ENCODE measurements at places on chromosomes 3 and 15.
A peak's percentile ranks its signal among the peaks of the same experiment; 100 is the strongest.

- peaks cover 46% of the 10 kb centered on the region for H3K4me1 ChIP-seq
- peak overlapping the region; percentile 90 for H3K27ac ChIP-seq
- peak overlapping the region; percentile 75 for H3K4me3 ChIP-seq
- no peaks in the 10 kb centered on the region for H3K27me3 ChIP-seq
Measured at GRCh38 chr3:194687638-194688199, 2.0 kb downstream of the FAM43A start.

DNA sequence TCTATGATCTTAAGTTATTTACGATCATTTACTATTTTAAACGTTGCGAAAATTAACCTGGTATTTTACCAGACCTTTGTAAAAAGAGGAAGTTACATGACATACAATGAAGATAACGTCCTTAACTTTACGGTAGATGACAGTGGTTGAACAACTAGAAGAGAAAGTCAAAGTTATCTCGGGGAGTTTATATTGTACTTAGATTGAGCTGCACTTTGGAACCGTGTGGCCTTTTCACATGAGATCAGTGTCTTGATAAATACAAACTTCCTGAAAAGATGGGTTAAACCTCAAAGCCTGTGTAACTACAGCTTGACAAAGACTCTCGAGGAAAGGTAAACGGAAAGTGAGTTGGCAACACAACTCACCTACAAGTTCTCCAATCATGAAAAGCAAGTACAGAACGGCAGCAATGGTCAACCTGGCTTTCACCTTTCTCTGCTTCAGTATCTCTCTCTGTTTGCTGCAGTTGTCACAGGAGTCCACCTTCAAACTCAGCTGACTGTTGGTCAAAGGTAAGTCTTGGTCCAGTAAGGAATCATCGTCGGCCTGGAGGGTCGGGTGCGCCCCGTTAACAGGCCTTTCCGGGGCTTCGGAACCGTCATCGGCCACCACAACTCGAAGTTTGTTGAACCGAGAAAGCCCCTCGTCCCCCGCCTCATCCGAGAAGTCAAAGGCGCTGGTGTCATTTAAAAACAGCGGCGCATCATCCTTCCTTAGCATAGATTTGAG, 793 bp downstream of the SLC30A4 start:
- no peaks in the 10 kb centered on the region for H3K36me3 ChIP-seq
- no peaks in the 10 kb centered on the region for H3K27me3 ChIP-seq
- peaks cover 24% of the 10 kb centered on the region for H3K4me1 ChIP-seq
- no peak for DNase-seq
- peak overlapping the region; percentile 93 for H3K27ac ChIP-seq
- H3K4me3 ChIP-seq, result peak overlapping the region; percentile 85

DNA sequence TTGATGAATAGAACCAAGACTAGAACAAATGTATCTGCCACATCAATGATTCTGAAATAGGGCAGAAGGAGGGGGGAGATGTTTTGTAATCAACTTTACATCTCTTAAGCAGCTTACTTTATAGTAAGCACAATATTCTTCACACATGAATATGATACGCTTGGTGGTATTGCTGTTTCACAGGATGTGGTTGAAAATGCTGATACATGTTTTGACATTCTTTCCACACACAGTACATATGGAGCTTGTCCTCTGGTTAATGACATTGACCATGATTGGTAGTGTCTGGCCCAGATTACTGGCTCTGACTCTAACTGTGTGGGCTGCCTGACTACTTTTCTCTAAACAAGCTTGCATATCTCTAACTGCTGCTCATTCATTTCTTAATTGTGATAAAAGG, 168.9 kb downstream of the KLHL25 start:
- H3K27ac ChIP-seq, result peak overlapping the region; percentile 18
- H3K4me3 ChIP-seq, result no peak overlapping the region
- no peak for DNase-seq
- H3K36me3 ChIP-seq, result no peaks in the 10 kb centered on the region
- no peaks in the 10 kb centered on the region for H3K27me3 ChIP-seq

DNA sequence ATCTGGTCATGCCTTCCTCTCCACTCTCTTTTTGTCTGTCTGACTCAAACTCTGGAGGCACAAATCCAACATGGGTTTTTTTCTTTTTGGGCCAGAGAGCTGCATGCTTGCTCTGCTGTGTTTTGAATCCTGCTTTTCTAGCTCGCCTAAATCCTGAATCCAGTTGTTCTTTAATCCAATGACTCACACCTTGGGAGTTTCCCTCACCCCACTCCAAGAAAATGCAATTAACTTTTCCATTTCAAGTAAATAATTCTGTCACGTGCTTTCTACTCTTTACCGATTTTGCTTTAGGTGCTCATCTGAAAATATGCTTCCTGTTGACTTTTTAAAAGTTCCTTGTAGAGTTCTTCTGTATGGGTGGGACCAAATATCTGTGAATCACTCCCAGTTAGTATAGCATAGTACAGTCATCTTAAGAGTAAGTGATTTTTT, 47.6 kb downstream of the SLMAP start:
- H3K4me3 ChIP-seq, result no peak overlapping the region
- peak overlapping the region; percentile 55 for H3K27ac ChIP-seq
- H3K4me1 ChIP-seq, result peaks cover 71% of the 10 kb centered on the region
- DNase-seq, result no peak
- H3K27me3 ChIP-seq, result no peaks in the 10 kb centered on the region

DNA sequence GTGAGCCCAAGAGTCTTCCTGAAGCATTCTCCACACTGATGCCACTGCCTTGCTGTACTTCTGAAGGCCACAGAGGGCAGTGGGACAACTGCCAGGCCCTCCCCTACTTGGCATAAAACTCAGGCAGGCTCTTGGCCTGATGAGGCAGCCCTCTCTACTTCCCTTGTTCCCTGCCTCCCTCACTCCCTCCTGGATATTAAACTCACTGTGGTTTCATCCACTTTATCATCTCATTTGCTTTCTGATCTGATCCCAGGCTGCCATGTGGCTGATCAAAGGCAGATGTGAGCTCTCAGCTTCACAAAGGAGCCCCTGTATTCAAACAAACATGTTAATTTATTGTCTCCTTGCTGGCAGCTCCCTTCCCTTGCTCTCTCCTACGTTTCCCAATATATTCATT, 533.5 kb downstream of the IGSF11 start:
- H3K36me3 ChIP-seq, result no peaks in the 10 kb centered on the region
- no peak overlapping the region for H3K4me3 ChIP-seq

DNA sequence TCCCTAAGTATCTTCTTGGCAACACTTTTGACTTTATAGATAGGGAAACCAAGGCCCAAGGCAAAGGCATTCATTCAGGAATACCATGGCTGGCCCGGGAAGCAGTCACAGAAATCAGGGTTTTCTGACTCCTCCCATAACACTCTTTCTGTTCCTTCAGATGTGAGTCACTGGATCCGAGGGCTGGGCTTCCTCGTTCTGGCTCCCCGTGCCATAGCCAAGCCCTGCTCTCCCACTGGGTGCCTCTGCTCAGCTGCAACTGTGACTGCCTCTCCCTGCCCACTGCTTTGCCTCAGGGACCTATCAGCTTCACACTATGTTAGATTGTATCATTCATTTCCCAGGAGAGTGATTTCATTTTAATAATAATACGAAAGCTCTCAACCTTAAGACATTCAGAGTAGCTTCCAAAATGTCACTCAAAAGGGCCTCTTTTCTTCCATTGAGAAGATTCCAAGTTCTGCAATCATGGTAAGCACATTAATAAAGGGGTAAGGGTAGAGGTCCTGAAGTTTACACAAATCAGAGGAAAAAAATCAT, 50.2 kb downstream of the GABRB3 start:
- H3K36me3 ChIP-seq, result no peaks in the 10 kb centered on the region
- H3K4me3 ChIP-seq, result no peak overlapping the region
- no peaks in the 10 kb centered on the region for H3K4me1 ChIP-seq

DNA sequence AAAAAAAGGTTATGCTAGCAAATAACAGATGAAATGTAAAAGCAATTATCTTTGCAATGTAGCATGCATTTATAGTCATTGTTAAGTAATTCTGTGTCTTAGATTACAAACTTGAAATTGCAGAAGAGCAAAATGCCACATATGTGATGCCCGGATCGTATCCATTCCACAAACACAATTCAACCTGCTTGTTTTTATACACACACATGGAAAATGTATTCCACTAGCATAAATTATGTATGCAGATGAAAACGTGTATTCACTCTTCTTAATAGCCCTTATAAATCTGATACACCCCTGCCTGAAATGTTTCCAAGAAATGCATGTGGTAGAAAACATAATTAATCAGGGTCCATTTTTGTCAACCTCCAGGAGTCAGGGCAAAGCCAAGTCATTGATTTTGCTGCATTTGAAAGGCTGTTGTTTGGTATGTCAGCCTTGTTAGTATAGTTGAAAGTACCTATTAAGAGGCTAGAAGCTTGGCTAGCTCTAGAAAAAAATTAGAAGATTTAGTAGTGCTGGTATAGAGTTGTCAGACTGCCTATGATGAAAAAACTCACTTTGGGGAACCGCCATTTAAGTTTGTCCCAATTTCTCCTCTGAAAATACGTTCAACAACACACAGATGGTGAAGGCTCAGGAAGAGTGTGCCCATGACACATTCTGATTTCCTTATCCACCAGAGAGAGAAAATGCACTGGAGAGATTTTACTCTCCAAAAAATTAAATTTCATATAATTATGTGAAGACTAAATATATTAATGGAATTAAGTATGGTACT, 69.2 kb upstream of the TMC3 start:
- H3K36me3 ChIP-seq, result no peaks in the 10 kb centered on the region
- H3K4me3 ChIP-seq, result no peak overlapping the region
- no peaks in the 10 kb centered on the region for H3K4me1 ChIP-seq

DNA sequence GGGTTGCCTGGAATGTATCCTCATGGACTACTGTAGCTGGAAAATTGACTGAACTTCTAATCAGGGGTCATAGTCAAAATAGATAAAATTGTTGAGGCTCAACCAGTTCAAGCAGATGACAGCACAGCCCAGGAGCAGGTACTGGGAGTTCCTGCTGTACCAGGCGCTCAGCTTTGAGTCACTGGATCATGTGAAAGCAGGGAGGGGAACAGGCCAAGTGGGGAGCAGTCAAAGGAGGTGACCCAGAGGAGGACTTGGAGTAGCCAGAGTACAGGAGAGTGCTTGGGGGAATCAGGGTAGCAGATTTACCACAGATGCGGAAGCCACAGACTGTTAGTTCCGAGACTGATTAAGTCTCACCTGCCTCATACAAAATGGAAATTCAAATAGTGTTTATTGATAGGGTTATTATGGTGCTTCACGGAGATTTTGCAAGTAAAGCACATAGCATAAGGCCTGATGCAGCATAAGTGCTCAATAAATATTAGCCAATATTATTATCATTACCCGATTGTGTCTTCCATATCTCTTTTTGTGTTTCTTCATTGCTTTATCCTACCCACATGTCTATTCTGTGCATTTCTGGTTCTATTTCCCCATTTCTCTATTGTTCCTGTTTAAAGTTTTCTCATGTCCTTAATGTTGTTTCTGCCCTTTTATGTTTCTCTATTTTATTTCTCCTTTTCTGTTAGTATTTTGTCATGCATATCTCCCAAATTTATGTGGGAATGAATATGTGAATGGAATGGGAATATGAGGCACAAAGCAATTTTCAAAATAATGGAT, 369.2 kb upstream of the MCTP2 start:
- no peak overlapping the region for H3K27ac ChIP-seq
- DNase-seq, result no peak
- H3K36me3 ChIP-seq, result no peaks in the 10 kb centered on the region
- H3K27me3 ChIP-seq, result no peaks in the 10 kb centered on the region

DNA sequence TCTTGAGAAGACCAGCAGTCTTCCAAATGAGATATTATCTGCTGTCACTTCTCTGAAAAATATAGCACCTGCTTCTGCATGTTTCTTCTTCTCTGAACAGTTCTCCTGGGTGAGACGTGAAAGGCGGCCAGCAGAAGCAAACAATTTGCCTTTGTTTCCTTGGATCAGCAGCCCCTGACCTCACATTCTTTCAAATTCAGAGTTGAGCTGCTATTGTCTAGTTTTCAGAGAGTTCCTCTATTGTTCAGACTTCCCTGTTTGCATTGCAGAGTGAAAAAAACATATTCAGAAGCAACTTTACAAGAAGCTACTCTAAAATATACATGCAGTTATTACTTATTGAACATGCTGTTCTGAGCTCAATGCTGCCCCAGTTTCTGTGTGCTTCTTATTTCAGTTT, 653.6 kb downstream of the NAALADL2 start:
- no peaks in the 10 kb centered on the region for H3K4me1 ChIP-seq
- H3K36me3 ChIP-seq, result no peaks in the 10 kb centered on the region
- H3K27me3 ChIP-seq, result no peaks in the 10 kb centered on the region
- no peak overlapping the region for H3K4me3 ChIP-seq
- DNase-seq, result no peak

DNA sequence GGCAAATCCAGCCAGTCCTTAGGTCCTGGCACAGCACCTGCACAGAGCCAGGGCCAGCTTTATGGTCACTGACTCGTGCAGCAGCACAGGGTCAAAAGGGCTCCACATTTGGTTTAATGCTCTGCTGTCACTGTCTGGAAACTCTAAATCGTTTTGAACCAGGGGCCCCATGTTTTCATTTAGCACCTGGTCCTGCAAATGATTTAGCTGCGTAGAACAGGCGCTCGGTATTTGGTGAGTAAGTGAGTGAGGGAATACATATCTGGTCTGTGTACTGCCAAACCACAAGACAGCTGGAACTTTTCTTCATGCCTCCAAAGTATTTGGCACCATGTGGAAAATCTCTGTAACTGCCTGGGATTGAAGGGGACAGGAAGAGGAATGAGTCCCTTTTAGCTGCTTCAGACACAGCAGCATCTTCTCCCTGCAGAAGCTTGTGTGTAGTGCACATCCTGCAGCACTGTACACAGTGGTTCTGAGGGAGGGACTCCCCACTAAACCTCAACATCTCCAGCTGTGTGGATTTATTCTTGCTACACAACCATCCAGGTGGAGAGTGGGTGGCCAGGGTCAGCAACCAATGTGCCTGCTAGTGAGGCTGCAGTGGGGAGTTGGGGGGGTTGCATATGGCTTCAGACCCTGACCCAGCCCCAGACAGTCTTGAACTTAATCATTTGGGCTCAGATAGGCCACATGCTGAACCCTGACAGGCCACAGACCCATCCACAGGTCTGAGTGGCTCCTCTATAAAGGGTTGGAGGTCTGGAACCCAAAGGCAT, 1.1 kb downstream of the SH2D7 start:
- no peak for DNase-seq
- H3K36me3 ChIP-seq, result no peaks in the 10 kb centered on the region
- no peaks in the 10 kb centered on the region for H3K27me3 ChIP-seq

All from vagina (tissue), 2 donors.